Neural progenitor cell (in vitro differentiated cells): ENCODE measurements at places on chromosomes 3 and 15.

- no peak overlapping the region for H3K27ac ChIP-seq
- no peak for DNase-seq
- H3K4me3 ChIP-seq = no peak overlapping the region
- no peaks in the 10 kb centered on the region for H3K27me3 ChIP-seq
Observed at GRCh38 chr3:148873270-148873927, 8.3 kb downstream of the CPA3 start.

DNA sequence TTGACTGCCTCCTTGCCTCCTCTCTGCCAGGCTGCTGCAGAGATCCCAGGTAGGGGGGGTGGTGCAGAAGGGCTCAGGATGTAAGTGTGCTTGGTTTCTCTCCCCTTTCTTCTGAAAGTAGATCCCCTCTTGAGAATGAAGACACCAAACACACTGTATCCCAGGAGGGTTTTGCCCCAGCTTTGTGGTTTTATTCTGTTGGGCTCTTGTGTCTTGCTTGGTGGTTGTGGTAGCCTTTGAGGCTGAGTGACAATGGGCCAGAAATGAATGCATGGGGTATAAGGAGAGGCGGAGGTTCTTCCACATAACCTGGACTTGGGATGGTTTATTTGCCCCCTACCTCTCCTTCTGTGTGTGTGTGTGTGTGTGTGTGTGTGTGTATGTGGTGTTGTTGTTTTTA, 5.7 kb downstream of the PDIA5 start:
- H3K4me1 ChIP-seq = peaks cover 25% of the 10 kb centered on the region
- H3K27me3 ChIP-seq = peaks cover 17% of the 10 kb centered on the region
- H3K4me3 ChIP-seq = no peak overlapping the region
- no peak overlapping the region for H3K27ac ChIP-seq

DNA sequence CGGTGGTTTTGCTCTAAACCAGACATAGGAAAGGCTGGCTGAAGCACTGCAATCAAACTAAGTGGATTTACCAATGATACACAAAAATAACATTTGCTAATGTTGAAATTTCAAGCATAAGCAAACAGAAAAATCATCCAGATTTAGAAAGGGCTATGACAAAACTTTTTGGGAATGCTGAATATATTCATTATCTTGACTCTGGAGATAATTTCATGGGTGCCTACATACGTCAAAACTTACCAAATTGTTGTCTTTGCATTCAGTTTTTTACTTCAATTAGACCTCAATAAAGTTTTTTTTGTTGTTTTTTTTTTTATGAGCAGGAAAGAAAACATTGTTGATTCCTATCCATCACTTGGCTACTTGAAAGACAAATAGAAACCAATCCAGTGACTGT, 140.8 kb downstream of the NR2E3 start:
- H3K27ac ChIP-seq = no peak overlapping the region
- H3K36me3 ChIP-seq = no peaks in the 10 kb centered on the region
- no peaks in the 10 kb centered on the region for H3K4me1 ChIP-seq
- DNase-seq = no peak
- no peak overlapping the region for H3K4me3 ChIP-seq

DNA sequence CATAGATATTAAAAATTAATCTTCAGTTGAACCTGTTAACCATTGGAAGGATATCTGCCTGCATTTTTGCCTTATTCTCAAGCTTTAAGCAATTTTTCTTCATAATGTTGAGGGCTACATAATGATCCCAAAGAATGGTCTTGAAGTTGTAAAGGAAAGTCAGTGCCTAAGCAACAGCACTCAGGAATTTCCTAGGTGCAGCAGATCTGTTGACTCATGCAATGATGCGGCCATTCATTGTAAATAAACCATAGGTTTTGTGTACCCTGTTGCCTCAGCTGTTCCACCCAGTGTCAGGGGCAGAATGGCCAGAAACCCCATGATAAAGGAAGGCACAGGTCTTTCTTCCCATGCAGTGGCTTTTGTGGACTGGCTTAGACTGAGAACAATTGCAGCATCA, 78.4 kb upstream of the TRIM42 start:
- H3K4me3 ChIP-seq = no peak overlapping the region
- no peak for DNase-seq
- no peaks in the 10 kb centered on the region for H3K4me1 ChIP-seq

- H3K27me3 ChIP-seq = no peaks in the 10 kb centered on the region
- no peaks in the 10 kb centered on the region for H3K4me1 ChIP-seq
- no peak overlapping the region for H3K27ac ChIP-seq
Observed at GRCh38 chr15:59137566-59137965, 32.6 kb downstream of the CCNB2 start.

GRCh38 chr3:33438881-33439545, 1.2 kb downstream of the UBP1 start:
- H3K4me3 ChIP-seq = peak overlapping the region; percentile 72
- peak overlapping the region; percentile 94 for H3K27ac ChIP-seq
- H3K36me3 ChIP-seq = no peaks in the 10 kb centered on the region
- H3K27me3 ChIP-seq = no peaks in the 10 kb centered on the region
- DNase-seq = no peak

DNA sequence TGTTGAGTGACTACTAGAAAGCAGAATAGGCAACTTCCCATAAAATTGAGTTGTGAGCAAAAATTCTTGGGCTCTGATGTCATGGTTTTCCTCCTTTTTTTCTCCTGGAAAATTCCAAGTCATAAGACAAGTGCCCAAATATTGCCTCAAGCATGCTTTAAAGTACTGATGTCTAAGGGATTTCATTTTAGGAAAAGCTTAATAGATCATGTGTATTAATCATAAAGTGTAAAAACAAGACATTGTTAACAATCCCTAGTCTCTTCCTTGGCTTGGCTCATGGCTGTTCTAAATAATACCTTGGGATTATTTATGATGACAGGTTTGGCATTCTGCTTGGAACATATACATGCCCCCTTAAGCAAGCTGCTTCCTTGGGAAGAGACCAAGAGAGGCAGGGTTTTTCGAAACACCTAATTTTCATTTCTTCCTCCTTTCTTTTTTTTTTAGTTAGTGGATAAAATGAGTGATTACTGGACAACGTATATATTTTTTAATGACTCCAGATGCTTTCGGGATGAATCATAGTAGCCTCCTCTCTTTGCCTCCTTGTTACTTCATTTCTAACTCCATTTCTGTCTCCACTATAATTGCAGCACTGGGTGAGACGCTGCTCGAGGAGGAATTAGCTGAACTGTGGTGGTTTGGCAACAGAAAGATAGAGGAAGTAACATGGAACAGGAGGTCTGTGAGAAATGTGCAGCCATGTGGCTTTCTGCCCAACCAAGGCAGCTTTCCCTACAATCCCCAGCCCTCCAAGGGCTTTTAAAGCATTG, 104.9 kb downstream of the TPRG1 start:
- no peak overlapping the region for H3K4me3 ChIP-seq
- no peak for DNase-seq
- no peaks in the 10 kb centered on the region for H3K4me1 ChIP-seq
- H3K27ac ChIP-seq = no peak overlapping the region

DNA sequence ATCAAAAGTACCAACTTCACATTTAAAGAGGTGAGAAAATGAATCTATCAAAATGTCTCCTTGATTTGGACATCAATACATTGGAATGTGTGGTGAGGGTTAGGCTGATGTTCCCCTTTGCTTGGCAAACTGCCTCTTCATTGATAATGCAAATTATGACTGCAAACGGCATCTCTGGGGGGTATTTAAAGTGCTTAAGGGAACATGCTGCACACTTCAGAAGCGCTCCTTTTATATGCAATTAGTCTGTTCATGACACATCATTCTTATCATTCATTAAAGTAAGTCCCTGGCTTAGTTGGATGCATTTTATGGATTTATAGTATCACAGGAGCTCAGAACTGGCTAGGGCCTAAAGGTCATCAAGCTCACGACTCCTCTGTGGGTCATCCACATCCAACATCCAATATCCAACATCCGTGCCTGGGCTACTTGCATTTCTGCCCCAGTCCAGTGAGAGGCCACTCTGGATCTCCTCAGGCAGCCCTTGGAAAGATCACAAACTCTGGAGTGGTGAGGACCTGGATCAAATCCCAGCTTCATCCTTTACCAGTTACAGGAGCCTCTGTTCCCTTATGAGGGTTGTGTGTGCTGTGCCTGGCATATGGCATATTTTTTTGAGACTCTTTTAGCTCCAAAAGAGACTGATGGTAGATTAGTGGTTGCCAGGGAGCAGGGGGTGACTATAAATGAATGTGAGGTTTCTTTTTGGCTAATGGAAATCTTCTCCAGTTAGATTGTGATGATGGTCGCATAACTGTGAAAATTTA, 136.8 kb upstream of the FOXB1 start:
- H3K36me3 ChIP-seq = no peaks in the 10 kb centered on the region
- no peak for DNase-seq
- no peaks in the 10 kb centered on the region for H3K4me1 ChIP-seq
- H3K27ac ChIP-seq = no peak overlapping the region
- H3K27me3 ChIP-seq = no peaks in the 10 kb centered on the region

GRCh38 chr3:165521131-165521871, 315.9 kb downstream of the BCHE start:
- H3K27me3 ChIP-seq = no peaks in the 10 kb centered on the region
- no peak overlapping the region for H3K4me3 ChIP-seq
- no peaks in the 10 kb centered on the region for H3K36me3 ChIP-seq
- H3K4me1 ChIP-seq = peaks cover 4% of the 10 kb centered on the region
- DNase-seq = no peak

DNA sequence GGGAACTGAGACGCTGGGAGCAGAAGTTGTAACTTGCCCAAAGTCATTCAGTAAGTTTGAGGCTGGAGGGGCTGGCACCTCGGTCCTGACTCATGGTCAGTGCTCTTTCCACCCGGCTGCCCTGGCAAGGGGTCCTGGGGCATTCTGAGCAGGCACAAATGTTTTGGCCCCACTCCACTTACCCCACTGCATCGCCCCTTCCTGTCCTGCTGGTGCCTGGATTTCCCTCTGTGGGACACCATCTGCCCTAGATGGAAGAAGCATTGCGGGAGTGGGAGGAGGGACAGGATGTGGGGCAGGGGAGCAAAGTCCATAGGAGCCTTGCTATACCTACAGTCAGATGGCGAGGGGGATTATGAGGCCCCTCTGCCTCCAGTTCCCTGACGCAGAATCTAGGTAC, 4.5 kb downstream of the CORO2B start:
- no peak for DNase-seq
- no peaks in the 10 kb centered on the region for H3K36me3 ChIP-seq
- peaks cover 9% of the 10 kb centered on the region for H3K27me3 ChIP-seq
- H3K27ac ChIP-seq = no peak overlapping the region

DNA sequence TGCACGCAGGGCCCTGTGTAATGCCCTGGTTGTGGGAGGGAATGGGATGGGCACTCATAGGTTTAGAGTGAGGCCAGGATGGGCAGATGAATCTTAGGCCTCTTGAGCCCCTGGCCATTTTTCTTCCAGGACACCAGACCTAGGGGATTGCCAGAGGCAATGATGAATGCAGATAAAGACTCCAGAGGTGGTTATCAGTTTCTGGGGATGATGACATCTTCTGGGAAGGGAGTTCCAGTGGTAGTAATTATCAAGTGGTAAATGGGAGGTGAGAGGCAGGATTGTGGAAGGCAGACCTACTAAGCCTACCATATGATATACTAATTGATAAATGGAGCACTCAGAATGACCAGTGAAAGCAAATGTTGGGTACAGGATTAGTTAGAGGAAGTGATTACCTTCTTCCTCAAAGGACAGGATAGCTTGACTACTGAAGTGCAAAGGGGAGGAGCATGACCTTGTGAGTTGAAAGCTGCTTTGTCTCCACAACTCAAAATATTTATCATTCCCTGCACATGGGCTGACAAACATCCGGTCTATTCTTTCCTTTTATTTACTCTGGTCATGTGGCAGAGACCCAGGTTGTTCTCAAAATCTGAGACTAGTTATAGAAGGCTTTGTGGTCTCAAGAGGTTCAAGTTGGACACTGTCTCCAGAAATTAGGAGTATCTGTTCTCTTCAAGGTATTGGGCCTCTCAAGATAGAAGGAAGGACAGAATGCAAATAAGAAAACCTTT, 10.2 kb upstream of the MAPK6 start:
- no peak overlapping the region for H3K27ac ChIP-seq
- no peak overlapping the region for H3K4me3 ChIP-seq
- H3K4me1 ChIP-seq = peaks cover 5% of the 10 kb centered on the region

GRCh38 chr3:142226474-142226873, 1.1 kb upstream of the GK5 start:
- no peak overlapping the region for H3K27ac ChIP-seq
- no peaks in the 10 kb centered on the region for H3K36me3 ChIP-seq
- H3K4me1 ChIP-seq = peaks cover 4% of the 10 kb centered on the region

GRCh38 chr3:37852097-37852496, 9.6 kb upstream of the CTDSPL start:
- no peak overlapping the region for H3K4me3 ChIP-seq
- H3K27ac ChIP-seq = no peak overlapping the region
- no peaks in the 10 kb centered on the region for H3K4me1 ChIP-seq
- no peaks in the 10 kb centered on the region for H3K27me3 ChIP-seq
- H3K36me3 ChIP-seq = no peaks in the 10 kb centered on the region
- DNase-seq = no peak

DNA sequence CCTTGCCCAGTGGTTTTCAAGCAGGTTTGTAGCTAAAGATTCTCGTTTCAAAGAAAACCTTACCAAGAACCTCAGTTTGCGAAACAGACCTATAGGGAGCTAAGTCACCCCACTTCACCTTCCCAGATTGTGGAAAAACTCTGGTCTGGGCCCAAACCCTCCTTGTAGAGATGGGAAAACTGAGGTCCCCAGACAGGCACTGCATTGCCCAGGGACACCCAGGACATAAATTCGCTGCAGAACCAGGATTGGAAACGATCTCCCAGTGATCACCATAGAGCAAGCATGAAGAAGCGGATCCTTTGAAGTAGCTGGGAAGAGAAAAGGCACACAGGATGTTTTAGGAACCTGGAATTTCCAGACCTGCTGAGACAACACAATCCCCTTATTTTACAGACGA, 85.6 kb upstream of the PIAS1 start:
- no peak for DNase-seq
- peaks cover 30% of the 10 kb centered on the region for H3K4me1 ChIP-seq
- no peaks in the 10 kb centered on the region for H3K36me3 ChIP-seq
- no peaks in the 10 kb centered on the region for H3K27me3 ChIP-seq
- peak overlapping the region; percentile 48 for H3K4me3 ChIP-seq

DNA sequence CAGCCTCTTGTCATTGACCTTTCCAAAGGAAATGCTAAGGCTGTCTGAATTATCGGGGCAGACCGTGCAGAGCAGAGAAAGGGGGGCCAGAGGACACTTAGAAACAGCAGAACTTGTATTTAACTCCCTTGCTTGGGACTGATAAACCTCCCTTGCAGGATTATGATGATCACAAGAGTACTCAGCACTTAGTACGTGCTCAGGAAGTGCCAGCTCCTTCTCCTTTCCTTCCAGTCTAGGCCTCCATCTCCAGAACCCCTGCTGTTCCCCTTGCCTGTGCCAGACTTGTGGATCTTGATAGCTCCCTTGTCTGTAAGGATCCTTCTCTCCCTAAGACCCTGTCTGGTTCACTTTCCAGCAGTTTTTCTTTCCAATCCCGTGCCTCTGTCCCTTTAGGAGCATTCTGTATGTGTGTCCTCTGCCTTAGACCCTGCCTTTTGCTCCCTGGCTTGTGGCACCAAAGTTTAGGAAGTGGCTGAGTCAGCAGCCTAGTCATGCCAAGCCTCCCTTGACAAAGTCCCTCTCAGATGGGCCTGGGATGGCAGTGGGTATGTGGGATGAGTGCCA, 747 bp downstream of the SORD start:
- no peak overlapping the region for H3K27ac ChIP-seq
- H3K4me3 ChIP-seq = peak overlapping the region; percentile 67
- H3K4me1 ChIP-seq = peaks cover 8% of the 10 kb centered on the region
- H3K36me3 ChIP-seq = no peaks in the 10 kb centered on the region
- DNase-seq = peak; percentile 24
